T-helper 17 cell (primary cell): ENCODE measurements at places on chromosomes 5 and 9.

DNA sequence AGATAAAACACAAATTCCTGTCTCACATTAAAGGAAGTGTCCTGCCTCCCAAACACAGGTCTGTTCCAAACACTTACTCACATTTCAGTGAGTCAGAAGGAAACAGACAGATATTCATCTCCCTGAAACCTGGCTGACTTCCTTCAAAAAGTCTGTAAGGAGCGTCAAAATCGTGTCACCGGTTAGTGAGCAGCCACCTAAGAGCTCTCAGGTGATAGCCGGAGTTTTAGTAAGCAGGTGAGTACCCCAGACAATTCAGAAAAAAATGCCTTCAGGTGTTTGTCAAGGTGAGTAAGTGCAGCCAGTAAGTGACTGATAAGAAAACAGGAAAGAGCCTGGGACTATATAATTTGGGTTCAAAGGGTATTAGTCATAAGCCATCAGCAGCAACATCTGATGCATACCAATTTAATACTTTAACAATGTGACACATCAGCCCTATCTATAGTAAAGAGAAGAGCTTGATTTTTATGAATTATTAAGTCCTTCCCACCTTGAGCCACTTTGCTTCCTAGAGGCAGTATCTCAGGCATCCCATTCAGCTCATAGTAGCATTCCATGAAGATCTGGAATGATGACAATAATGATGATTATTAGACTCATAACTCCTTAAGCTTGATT, 1.3 kb upstream of the ITGA2 start:
- peaks cover 6% of the 10 kb centered on the region for H3K27me3 ChIP-seq
- DNase-seq: no peak
- H3K4me3 ChIP-seq: peak overlapping the region; percentile 91
- peaks cover 5% of the 10 kb centered on the region for H3K36me3 ChIP-seq
- peaks cover 22% of the 10 kb centered on the region for H3K4me1 ChIP-seq
- H3K27ac ChIP-seq: no peak overlapping the region

DNA sequence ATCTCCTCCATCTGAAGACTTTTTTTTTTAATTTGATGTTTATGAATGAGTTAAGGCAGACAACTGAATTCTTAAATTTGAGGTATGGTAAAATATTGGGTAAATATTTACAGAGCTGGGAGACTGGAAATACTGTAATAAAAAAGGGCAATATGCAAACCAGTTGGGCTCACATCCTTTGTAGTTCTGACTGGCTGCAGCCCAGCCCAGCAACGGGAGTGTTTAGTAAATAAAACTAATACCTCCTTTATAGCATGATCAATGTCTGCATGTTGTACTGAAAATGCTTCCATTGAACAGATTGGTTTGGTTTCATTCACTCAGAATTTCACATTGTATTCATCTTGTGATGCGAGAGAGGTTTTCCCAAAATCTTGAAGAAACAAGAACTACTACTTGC, 365.0 kb downstream of the DMRT2 start:
- peaks cover 2% of the 10 kb centered on the region for H3K4me1 ChIP-seq
- H3K4me3 ChIP-seq: no peak overlapping the region
- no peak overlapping the region for H3K27ac ChIP-seq
- H3K27me3 ChIP-seq: no peaks in the 10 kb centered on the region

DNA sequence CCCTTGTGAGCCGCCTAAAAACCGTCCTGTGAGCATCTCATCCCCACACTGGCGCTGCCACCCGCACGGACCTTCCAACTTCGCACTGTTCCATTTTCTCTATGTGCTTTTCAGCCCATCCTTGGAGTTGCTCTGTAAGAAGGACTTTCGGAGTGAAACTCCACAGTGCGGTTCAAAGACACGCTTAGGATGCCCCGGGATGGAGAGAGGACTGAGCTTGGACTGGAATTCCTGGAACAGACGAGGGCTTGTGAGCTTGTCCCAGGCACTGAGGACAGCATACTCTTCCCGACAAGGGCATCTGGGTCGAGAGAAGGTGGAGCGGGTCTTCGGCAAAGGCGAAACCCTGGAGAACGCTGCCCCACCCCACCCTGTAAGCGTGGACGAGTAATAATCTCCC, 187.8 kb downstream of the MEF2C start:
- DNase-seq: no peak
- peaks cover 14% of the 10 kb centered on the region for H3K4me1 ChIP-seq
- H3K27ac ChIP-seq: no peak overlapping the region
- peaks cover 89% of the 10 kb centered on the region for H3K27me3 ChIP-seq

GRCh38 chr5:66337626-66338226, 193.6 kb downstream of the SREK1 start:
- H3K36me3 ChIP-seq: peaks cover 3% of the 10 kb centered on the region
- no peak overlapping the region for H3K27ac ChIP-seq
- H3K4me1 ChIP-seq: no peaks in the 10 kb centered on the region
- peaks cover 50% of the 10 kb centered on the region for H3K27me3 ChIP-seq

GRCh38 chr5:68292316-68292715, 76.8 kb downstream of the PIK3R1 start:
- DNase-seq: no peak
- peaks cover 42% of the 10 kb centered on the region for H3K4me1 ChIP-seq
- H3K36me3 ChIP-seq: peaks cover 17% of the 10 kb centered on the region
- no peaks in the 10 kb centered on the region for H3K27me3 ChIP-seq
- H3K27ac ChIP-seq: peak overlapping the region; percentile 81
- no peak overlapping the region for H3K4me3 ChIP-seq

GRCh38 chr9:137232510-137232909, 1.8 kb downstream of the SLC34A3 start:
- H3K4me3 ChIP-seq: no peak overlapping the region
- no peak for DNase-seq
- H3K4me1 ChIP-seq: peaks cover 5% of the 10 kb centered on the region
- H3K27me3 ChIP-seq: peaks cover 12% of the 10 kb centered on the region

DNA sequence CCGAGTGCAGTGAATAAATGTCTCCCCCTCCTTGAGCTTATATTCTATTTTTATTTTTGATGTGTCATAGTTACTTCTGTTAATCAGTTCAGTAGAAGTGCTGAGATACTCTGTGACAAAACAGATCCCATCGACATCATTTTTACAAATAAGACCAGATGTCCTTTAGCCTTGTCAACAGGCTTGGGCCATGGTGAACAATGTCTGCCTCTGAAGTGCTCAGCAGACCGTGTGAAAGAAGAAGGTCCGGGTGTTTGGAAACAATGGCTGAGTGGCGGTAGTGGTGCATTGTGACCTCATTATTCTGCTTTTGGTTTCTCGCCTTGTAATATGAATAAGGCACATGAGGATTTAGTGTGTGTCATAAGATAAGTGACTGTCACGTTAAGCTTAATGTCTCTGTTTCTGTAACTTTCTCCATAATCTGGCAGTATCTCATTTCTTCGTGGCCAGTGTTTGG, 71.2 kb downstream of the SYK start:
- H3K36me3 ChIP-seq: no peaks in the 10 kb centered on the region
- no peak overlapping the region for H3K4me3 ChIP-seq
- no peaks in the 10 kb centered on the region for H3K4me1 ChIP-seq
- no peak for DNase-seq
- H3K27me3 ChIP-seq: peaks cover 22% of the 10 kb centered on the region

DNA sequence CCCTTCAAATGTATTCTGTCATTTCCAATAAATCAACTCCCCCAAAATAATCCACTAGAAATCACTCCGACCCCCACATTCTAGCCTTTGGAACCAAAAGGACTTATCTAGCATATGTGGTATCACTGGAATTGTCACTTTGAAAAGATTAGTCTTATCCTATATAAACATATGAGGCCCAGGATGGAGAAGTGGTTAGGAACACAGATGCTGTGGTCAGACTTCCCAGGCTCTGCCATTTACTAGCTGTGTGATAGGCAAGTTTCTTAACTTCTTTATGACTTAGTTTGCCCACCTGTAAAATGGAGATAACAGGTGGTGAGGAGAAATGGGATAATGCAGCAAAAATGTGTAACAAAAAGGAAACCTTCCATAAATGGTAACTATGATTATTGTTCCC, 62.0 kb upstream of the GLRX start:
- H3K4me1 ChIP-seq: peaks cover 2% of the 10 kb centered on the region
- peak overlapping the region; percentile 7 for H3K4me3 ChIP-seq
- H3K27ac ChIP-seq: peak overlapping the region; percentile 63
- DNase-seq: no peak

GRCh38 chr9:95507464-95508241, 9.1 kb downstream of the PTCH1 start:
- DNase-seq: no peak
- H3K27me3 ChIP-seq: peaks cover 23% of the 10 kb centered on the region
- H3K36me3 ChIP-seq: no peaks in the 10 kb centered on the region
- peaks cover 42% of the 10 kb centered on the region for H3K4me1 ChIP-seq
- H3K27ac ChIP-seq: peak overlapping the region; percentile 70

DNA sequence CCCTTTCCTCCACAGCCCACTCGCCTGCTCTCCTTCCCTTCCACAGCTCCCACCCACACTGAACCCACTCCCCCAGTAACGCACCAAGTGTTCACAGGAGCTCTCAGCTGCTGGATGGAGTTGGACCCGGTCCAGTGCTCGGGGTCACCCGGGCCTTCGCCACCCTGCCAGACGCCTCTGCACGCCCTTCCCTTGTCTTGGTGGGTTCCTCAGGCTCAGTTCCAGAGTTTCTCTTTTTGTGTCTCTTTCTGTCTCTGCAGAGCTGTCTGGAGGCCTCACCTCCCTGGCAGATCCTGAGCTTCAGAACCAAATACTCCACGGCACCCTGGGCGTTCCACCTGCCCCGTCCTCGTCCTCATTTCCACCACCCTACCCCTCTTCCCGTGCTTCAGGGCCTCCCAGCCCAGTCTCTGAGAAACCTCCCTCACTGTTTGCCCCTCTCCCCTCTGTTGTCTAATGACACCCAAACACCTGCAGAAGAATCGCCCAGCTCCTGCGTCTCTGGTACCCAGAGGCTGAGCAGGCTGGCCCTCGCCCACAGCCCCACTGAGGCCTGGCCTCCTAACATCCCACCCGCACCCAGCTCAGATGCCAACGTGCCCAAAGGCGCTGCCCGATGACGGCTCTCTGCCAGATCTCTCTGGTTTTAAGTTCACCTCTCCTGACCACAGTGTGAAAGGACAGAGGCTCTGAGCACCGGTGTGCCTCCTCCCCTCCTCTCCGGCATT, 74.3 kb downstream of the COL23A1 start:
- peaks cover 40% of the 10 kb centered on the region for H3K27me3 ChIP-seq
- H3K27ac ChIP-seq: no peak overlapping the region
- H3K36me3 ChIP-seq: peaks cover 3% of the 10 kb centered on the region
- no peaks in the 10 kb centered on the region for H3K4me1 ChIP-seq

DNA sequence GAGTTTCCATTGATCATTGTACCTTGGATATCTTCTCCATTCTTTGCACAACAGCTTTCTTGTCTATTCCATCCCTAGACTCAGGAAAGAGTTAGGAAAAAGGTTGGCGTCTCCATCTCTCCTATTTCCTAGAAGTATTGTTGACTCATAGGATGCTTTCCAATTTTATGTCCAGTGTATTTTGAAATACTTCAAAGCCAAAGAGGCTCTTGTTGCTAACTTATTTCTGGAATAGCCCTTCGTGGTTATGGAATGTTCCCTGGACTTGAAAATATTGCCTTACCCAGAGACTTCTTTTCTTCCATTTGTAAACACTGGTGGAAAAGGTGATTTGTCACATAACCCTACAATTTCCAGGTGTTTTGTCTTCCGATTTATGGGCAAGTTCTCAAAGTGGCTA, 402.3 kb upstream of the ZNF608 start:
- no peak overlapping the region for H3K4me3 ChIP-seq
- no peaks in the 10 kb centered on the region for H3K36me3 ChIP-seq
- no peak for DNase-seq
- no peaks in the 10 kb centered on the region for H3K27me3 ChIP-seq

GRCh38 chr9:19901586-19901985, 112.7 kb upstream of the SLC24A2 start:
- no peak overlapping the region for H3K27ac ChIP-seq
- H3K27me3 ChIP-seq: no peaks in the 10 kb centered on the region
- H3K4me1 ChIP-seq: peaks cover 6% of the 10 kb centered on the region
- H3K4me3 ChIP-seq: no peak overlapping the region
- no peaks in the 10 kb centered on the region for H3K36me3 ChIP-seq

- H3K4me1 ChIP-seq: peaks cover 14% of the 10 kb centered on the region
- no peak for DNase-seq
- H3K4me3 ChIP-seq: no peak overlapping the region
- H3K36me3 ChIP-seq: peaks cover 8% of the 10 kb centered on the region
- H3K27ac ChIP-seq: no peak overlapping the region
Measured at GRCh38 chr9:107276966-107277710, 5.9 kb upstream of the RAD23B start.

- peaks cover 5% of the 10 kb centered on the region for H3K36me3 ChIP-seq
- no peak for DNase-seq
- no peaks in the 10 kb centered on the region for H3K27me3 ChIP-seq
Measured at GRCh38 chr5:143156572-143156971, 246.9 kb downstream of the NR3C1 start.

- no peaks in the 10 kb centered on the region for H3K36me3 ChIP-seq
- no peak for DNase-seq
- H3K4me3 ChIP-seq: no peak overlapping the region
- no peak overlapping the region for H3K27ac ChIP-seq
Measured at GRCh38 chr5:92944903-92945604, 636.0 kb downstream of the NR2F1-AS1 start.

DNA sequence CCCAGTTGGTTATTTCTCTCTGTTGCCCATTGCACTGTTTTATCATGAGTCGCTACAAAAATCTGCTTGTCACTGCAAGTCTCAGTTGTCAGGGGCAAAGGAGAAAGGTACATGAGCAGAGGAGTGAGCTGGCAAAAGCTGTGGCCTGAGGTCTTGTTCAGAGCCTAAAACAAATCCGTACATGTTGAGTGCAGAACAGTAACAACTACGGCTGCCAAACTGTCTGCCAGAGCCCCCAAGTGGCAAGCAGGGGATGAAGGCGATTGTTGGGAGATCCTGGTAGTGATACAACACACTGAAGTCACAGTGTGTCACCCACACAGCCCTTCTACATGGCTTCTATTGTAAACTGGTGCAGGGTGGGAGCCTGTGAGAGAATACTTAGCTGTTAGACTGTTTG, 50.9 kb downstream of the BRINP1 start:
- DNase-seq: no peak
- H3K4me3 ChIP-seq: no peak overlapping the region
- no peaks in the 10 kb centered on the region for H3K4me1 ChIP-seq
- H3K27ac ChIP-seq: no peak overlapping the region
- H3K36me3 ChIP-seq: no peaks in the 10 kb centered on the region

GRCh38 chr5:129906177-129906887, 2.1 kb downstream of the CHSY3 start:
- no peak overlapping the region for H3K27ac ChIP-seq
- no peak for DNase-seq
- H3K36me3 ChIP-seq: peaks cover 3% of the 10 kb centered on the region
- peaks cover 13% of the 10 kb centered on the region for H3K4me1 ChIP-seq
- H3K4me3 ChIP-seq: peak overlapping the region; percentile 87

- H3K4me3 ChIP-seq: no peak overlapping the region
- H3K4me1 ChIP-seq: peaks cover 9% of the 10 kb centered on the region
- H3K27ac ChIP-seq: peak overlapping the region; percentile 32
- no peak for DNase-seq
- no peaks in the 10 kb centered on the region for H3K27me3 ChIP-seq
Measured at GRCh38 chr5:75363726-75364495, 26.9 kb downstream of the HMGCR start.

GRCh38 chr9:113578279-113578865, 114.8 kb downstream of the RGS3 start:
- H3K27me3 ChIP-seq: no peaks in the 10 kb centered on the region
- H3K27ac ChIP-seq: peak overlapping the region; percentile 96
- DNase-seq: no peak
